ENCODE measurements at places on chromosomes 5 and 9.

- DNase-seq, result no peak
Measured at GRCh38 chr9:104503963-104504362, at the start of gene OR13F1. TSS of gene OR13F1 (plus strand) at chr9:104504263. CDS start at chr9:104504263, 0 bp downstream.

DNA sequence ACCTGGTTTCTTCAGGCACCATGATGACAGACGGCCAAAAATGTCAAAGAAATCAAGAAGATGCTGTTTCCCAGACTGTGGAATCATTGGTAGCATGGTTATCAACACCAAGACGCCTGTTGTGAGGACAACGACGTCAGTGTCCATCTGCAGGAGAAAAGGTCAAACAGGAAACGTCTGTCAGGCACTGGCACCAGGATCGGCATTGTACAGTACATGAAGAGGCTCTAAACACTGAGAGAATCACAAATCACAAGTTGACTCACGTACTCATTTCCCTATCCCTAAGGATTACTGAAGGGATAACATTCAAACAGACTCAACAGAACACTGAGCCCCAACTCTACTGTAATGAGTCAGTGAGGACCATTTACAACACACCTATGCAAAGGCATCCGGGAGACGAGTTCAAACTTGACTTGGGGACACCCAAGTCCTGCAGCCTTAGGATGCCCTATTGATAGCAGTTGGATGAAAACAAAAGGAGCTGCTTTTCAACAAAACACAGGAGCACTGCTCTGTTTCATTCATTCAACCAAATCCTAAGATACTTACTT lies 21.0 kb downstream of the TSC1 start:
- no peak for DNase-seq

DNA sequence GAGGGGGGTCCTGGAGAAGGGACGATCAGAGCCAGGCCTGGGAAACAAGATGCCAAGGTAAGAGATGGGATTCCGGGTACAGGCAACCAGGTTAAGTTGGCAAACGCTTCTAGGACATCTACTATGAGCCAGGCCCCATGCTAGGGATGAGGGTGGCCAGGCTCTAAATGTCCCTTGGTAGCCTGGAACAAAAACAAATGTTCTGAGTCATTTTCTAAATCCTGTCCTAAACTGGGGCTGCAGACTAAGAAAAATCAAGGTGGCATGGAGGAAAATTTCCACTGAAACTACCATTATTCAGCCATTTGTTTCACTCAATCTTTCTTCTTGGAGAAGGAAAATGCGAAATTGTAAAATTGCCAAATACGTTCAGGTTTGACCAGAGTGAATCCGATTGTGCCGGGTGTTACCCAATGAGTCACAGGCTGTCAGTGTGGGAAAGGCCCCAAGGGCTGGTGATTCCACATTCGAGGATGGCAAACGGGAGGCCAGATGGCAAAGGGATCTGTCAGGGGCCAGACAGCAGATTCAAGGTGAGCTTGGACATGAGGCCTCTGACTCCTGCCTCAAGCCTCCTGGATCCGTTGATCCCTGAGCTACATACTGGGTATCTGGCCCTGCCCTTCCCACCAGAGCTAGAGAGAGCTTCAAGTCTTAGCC lies 57.6 kb downstream of the PAX5 start:
- DNase-seq, result no peak

GRCh38 chr9:109812818-109813281 lies 32.9 kb downstream of the PALM2AKAP2 start:
- DNase-seq, result no peak

DNA sequence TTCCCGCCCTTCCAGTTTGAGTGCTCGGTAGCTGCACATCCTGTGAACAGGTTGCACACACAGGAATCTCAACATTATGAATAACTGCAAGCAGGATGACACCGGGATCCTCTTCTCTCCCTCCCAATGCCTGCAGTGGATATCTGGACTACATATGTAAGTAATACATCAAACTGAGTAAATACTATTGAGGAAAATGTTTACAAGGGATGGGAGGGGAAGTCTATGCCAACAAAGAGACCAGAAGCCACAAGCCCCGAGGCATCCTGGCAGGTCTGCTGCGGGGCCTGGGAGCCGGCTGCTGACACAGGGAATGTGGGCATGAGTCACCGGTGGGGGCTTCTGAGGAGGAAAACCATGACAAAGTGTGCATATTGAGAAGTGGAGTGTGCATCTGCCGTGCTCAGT lies 8.6 kb upstream of the ANKRD33B start:
- DNase-seq, result no peak

DNA sequence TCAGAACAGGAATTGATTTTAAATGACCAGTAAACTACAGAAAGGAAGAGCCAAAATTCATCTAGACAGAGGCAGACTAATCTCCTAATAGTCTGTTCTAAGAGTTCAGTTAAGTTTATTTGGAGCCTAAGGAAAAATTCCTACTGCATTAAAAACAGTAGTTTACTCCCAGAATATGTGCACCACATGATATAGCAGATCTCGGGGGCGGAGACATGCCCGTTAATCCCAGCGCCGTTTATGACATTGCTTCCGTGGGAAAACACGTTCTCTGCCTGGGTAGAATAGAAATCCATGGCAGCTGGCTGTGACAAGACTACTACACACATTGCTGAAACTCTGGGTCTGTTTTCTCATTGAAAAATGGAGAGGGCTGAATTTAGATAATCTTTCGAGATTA lies 11.4 kb downstream of the HABP4 start:
- DNase-seq, result no peak

GRCh38 chr9:33498387-33498786 lies 24.7 kb upstream of the NOL6 start:
- DNase-seq, result no peak

GRCh38 chr9:1156794-1157550 lies 106.8 kb downstream of the DMRT2 start:
- DNase-seq, result no peak
